ENCODE measurements at places on chromosomes 7 and 10.

GRCh38 chr7:25852211-25852938 is 299.6 kb upstream of the NFE2L3 start:
- no peak for DNase-seq

DNA sequence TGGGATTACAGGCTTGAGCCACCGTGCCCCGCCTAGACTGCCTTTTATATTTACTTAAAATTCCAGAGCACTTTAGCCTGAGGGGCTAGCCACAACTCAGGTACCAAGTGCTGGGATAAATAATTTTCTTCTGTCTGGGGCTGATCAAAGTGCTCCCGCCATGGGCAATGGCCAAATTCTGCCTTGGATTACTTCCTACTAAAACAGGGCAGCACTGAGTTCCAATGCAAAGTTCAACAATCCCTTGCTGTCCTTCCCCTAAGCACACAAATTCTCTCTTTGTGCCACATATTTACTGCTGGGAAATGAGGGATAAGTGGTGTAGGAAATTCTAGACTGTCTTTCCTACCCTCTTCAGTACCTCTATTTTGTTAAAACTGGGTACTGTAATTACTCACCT is 34.4 kb upstream of the ZNF92 start:
- no peak for DNase-seq

- DNase-seq: no peak
Observed at GRCh38 chr7:69078997-69079769, 519.1 kb upstream of the AUTS2 start.

- no peak for DNase-seq
Observed at GRCh38 chr10:69577268-69578232, 4.3 kb upstream of the NEUROG3 start.

DNA sequence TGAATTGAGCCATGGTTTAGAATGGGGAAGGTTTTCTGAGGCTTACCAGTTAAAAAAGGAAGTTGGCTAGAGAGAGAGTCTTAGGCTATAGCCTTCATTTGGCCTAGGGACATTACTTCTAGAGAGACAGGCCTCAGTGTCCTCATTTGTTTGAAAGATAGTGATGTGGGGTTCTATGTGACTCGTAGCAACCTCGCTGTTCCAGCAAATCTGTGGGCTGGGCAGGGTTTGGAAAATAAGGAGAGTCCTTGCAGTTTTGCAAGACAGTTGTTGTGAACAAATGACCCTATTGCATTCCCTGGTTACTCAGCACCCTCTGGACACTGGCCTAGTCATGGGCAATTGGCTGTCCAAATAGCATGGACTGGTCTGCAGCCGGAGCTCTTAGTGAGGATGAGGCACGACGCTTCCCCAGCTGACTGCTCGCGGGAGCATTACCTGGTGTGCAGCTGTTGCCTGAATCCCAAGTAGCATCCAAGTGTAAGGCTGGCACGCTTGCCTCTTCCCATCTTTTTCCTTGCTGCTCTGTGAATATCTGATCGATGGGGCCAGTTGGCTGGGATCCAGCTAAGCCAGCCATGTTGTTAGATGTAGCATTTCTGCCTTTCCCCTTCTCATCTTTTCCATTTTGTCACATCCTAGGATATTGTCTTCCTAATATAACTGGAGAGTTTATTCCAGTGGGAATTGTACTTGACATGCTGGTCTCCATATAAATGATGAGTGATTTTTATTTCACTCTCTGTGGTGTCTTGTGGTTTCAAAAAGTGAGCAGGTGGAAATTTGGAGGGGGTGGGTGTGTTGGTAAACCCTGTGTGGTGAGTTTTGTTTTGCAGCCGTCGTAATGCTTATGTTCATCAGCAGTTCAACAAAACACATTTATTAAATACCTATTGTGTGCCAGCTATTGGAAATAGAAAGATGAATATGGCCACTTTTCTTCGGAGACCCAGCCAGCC is 99.8 kb downstream of the SND1 start:
- DNase-seq: peak; percentile 18

DNA sequence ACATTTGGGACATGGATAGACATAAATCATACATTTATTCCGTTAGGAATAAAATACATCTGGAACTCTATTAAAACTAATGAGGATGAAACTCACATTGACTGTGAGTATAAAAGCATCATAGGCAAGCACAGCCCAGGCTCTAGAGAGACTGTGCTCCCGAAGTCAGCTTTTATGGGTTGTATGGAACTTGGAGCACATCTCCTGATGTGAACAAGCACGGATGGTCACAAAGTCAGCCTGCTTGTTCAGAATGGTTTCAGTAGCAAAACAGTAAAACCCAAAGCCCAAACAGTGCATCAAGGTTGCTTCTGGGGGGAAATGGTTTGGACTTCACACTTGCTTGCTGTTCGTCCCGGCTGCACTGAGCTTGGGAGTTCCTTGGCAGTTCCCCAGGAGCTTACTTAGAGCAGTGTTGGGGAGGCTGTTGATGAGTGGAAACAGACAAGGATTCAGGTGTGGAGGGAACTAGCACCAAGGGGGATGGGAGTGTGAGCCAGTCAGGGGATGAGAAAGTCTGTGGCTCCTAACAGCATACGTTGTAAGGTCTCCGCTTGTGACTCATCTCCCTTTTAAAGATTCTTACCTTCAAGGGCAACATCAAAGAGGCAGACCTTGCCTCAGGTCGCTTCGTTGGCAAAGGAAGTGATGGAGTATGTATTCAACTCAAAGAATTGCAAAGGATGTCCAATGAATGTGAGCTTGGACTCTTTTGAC is 19.7 kb upstream of the ITGA8 start:
- DNase-seq: no peak

GRCh38 chr10:63637901-63638327 is 116.7 kb downstream of the REEP3 start:
- no peak for DNase-seq

DNA sequence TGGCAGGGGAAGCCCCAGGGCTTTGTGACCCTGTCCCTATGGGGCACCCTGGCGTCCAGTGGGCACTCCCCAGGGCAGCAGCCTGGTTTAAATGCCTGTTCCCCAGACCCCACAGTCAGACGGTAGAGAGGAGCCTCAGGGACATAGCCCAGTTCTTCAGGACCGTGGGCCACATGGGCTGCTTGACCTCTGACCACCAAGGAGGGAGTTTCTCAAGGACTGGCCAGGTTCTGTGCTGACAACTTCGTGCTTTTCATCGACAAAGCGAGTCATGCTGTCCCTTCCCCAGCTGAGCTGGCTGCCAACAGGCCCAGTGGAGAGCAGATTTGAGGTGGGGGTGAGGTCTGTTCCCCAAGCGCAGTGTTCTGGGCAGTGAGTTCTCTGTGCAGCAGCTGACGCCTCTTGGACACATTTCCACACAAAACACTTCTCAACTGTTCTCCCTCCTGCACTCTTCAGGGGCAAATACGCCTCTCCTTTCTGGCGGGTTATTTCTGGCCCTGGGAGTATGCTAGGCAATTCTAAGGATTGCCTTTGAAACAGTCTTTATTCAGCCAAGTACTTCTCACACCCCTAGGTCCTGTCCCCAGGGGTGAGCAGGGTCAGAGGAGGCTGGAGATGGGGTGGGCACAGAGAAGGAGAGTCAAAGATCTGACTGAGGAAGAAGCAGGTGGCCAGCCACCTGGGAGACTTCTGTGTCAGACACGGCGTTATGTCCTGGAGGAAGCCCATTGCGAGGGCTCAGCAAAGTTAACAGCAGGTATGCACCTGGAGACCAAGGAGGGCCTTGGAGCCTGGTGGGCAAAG is 57.3 kb upstream of the CAMK2B start:
- no peak for DNase-seq
